Cerebellum (tissue), 4 donors: ENCODE measurements at places on chromosomes 7 and 10. TPM values are rescaled to one million over a fixed set of nuclear protein-coding genes. Genes with fewer than 3 reads are reported as not detected.

DNA sequence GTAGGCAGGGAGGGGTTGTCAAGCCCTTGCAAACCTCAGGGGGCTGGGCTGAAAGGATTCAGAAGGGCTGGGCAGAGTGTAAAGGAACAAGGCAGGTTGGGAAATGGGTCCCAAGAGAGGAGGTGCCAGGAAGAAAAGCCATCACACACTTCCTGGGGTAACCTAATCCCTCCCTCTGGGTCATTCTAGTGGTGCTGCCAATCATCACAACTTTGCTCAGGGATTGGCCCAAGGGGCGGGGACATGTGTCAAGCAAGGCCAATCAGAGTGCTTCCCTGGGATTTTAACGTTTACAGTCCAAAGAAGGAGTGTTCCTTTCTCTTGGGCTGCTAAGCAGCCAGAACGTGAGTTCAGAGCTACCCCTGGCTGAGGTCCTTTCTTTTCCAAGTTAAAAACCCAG is 57.1 kb upstream of the NPTX2 start:
- no peak for DNase-seq

Gene CHST15
- 36.7 TPM for total RNA-seq

- no peak for DNase-seq
These were observed 108.1 kb downstream of the ITGB8 start for GRCh38 chr7:20438694-20439376.

DNA sequence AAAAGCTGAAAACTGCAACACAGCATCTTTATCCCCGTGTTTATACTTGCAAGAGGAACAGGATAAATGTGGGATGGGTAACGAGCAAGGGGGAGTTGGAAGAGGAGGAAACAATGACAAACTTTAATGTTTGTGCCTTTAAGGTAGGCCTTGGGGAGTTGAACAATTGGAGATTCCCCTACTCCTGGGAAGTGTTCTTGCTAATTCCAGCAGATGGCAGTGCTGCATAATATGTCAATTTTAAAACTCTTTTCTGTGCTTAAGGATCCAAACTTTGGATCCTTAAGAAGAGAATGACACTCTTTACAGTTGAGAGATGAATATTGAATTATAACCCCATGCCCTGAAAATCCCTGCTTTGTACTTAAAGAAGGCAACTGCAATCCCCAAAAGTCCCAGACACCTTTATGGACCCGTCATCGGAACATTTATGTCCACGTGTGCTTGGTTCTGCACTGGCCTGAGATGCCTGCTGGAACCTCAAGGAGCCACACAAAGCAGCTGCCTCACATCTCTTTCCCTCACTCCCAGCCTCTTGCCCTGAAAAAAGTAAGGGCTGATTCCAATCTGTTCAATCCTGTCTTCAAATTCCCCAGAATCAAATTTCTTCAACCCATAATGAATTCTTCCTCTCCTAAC is 12.0 kb downstream of the IFIT5 start:
- DNase-seq: peak; percentile 49

DNA sequence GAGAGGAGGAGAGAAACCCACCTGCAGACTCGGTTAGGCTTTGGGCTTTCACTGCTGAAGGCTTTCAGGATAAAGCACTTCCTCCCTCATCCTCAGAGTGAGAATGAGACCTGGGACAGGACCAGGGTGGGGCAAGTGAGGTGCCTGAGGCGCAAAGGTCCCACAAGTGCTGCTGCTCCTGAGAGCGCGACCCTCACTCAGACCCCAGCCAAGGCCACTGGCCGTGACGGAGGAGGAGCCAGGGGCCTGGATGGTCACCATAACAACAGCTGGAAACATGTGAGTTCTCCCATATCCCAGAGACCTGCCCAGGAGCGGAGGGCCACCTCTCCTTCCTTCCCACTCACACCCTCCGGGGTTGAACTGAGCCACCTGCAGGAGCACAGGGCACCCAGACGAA is 46.9 kb upstream of the MKRN1 start:
- no peak for DNase-seq

DNA sequence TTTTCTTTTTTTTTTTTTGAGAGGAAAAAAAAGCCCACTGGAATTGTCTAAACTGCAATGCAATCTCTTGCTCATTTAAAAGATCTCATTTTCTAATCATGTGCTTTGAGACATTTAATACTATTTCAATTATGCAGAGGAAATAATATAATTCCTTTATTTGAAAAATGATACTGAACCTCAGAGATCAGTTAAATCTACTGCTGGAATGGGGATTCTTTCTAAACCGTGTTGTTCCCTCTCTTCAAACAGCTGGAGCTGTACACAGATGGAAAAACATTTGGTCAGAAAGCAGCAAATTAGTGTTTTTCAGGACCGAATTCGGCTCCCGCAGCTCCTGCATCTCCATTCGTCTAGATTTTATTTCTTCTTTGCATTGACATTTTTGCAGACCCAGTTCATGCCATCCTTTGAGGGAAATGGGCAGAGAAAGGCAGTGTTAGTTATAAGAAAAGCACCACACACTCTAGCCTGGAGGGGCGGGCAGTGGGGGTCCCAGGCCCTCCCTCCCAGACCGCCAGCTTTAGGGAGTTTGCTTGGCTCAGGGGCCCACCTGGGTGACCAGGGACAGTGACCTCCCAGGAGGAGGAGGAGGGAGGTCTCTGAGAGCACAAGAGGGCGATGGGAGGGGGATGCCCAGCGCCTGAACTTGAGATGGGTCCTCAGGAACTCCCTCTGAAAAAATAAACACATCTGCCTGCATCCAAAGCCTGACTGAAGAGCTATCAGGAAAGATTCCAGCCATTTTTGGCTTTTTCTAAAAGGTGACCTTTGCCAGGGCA is 32.4 kb downstream of the TRIM8 start:
- DNase-seq: no peak

- DNase-seq: no peak
These were observed 91.4 kb upstream of the CAV2 start for GRCh38 chr7:116408166-116408565.

Gene ADAM22
- total RNA-seq: 111 TPM

GRCh38 chr10:60778971-60779796 is 906 bp downstream of the CDK1 start:
- no peak for DNase-seq

- no peak for DNase-seq
These were observed 33.9 kb downstream of the PPIF start for GRCh38 chr10:79380946-79381721.

Gene MCM10
- total RNA-seq: 6.4 TPM

GRCh38 chr10:37566332-37566731 is 291.1 kb downstream of the ZNF248 start:
- no peak for DNase-seq

- DNase-seq: no peak
These were observed 14.9 kb upstream of the LGI1 start for GRCh38 chr10:93742633-93743349.

DNA sequence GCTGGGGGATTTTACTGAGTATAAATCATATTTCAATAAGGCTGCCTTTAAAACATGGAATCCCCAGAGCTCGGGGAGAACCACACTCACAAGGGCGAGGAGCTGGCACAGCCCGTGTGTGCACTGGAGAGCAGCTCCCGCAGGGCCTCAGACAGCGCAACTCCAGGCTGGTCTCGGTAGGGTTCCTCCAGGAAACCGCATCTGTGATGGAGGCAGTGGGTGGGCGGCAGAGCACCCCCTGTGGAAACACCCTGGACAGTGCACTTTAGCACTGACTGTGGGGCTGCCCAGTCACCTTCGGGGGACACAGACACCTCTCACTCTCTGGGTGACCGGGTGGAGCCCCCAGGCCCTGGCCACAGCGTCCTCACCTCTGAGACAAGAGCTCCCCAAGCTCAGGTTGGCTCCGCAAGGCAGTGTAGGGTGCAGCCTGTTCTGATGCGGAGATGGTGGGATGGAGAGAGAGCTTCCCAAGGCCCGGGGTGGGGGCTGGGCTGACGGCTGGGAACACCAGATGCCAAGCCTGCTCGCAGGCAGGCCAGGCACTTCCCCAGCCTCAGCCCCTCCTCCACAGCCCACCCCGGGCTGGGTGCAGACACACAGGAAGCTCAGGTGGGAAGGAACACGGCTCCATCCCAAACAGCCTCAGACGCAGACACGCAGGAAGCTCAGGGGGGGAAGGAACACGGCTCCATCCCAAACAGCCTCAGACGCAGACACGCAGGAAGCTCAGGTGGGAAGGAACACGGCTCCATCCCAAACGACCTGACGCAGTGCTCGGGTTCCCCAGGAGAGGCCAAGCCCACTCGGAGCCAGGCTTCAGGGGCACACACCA is 224.4 kb downstream of the MAD1L1 start:
- no peak for DNase-seq

Gene TMEM178B
- total RNA-seq: 50.7 TPM

DNA sequence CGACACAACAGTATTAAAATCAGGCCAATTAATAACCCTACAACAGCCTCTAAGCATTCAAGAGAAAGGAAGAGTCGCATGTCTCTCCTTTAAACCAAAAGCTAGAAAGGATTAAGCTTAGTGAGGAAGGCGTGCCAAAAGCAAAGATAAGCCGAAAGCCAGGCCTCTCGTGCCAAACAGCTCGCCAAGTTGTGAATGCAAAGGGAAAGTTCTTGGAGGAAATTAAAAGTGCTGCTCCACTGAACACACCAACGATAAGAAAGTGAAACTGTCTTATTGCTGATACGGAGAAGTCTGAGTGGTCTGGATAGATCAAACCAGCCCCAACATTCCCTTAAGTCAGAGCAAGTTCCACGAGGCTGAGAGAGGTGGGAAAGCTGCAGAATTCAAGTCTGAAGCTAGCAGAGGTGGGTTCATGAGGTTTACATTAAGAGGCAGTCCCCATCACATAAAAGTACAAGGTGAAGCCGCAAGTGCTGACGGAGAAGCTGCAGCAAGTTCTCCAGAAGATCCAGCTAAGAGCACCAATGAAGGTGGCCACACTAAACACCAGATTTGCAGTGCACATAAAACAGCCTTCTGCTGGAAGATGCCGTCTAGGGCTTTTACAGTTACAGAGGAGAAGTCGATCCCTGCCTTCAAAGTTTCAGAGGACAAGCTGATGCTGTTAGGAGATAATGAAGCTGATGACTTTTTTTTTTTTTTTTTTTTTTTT is 194.8 kb downstream of the MAD1L1 start:
- no peak for DNase-seq

- no peak for DNase-seq
These were observed 21.4 kb downstream of the PLPP4 start for GRCh38 chr10:120478386-120478785.

Gene LIPN
- not detected for total RNA-seq

GRCh38 chr10:84237199-84238051 is 3.9 kb downstream of the LRIT1 start:
- DNase-seq: no peak

Gene AMZ1
- total RNA-seq: 2.4 TPM

GRCh38 chr10:97129666-97130065 is 56.1 kb downstream of the SLIT1 start:
- DNase-seq: no peak

Gene GHRHR
- total RNA-seq: 4.3 TPM

Gene HMX3
- total RNA-seq: not detected
